ENCODE measurements at places on chromosomes 5 and 9.

- DNase-seq: no peak
Measured at GRCh38 chr9:4146293-4146692, 153.6 kb downstream of the GLIS3 start.

- DNase-seq: peak; percentile 68
Measured at GRCh38 chr5:57539281-57539701, 56.7 kb upstream of the ACTBL2 start.

DNA sequence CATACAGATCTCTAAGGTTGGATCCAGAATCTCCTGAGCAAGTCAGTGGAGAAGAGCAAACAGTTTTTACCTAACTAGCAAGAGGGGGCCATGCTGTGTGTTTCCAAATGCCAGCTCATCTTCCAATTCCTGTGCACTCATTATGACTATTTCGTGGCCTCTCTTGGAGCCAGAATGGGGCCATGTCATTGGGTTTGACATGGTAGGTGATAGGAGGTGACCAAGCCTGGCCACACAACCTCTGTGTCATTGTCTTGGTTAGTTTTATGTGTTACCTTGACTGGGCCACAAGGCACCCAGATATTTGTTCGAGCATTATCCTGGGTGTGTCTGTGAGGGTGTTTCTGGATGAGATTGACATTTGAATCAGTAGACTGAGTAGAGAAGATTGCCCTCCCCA lies 206.2 kb downstream of the HSPA4 start:
- no peak for DNase-seq

DNA sequence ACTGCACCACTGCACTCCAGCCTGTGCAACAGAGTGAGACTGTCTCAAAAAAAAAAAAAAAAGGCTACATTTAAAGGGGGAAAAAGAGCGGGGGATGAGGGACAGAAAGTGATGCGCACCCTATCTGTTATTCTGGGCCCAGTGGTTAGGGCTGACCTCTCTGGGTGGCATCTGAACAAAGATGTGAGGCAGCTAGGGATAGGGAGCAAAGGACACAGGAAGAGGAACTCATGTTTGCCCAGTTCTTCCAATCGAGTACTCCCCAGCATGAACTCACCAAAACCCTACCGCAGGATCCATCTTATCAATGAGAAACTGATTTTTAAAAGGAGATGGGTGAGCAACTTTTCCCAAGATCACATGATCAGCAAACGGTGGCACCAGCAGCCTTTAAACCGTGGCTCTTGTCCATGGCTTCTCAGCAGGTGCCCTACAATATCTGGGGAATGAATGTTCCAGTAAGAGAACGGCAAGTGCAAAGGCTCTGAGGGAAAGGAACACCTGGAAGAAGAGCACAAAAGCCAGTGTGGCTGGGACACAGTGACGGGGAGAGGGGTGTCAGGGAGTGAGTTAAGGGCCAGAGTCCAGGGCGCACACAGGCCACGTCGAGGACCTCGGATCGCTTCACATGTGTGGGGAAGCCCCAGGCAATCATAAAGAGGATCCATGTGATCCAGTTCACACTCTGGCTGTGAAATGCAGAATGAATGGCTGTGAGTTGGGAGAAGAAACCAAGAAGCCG lies 22.0 kb downstream of the RAPGEF1 start:
- no peak for DNase-seq

GRCh38 chr9:90839183-90839728 lies 37.6 kb downstream of the SYK start:
- no peak for DNase-seq

DNA sequence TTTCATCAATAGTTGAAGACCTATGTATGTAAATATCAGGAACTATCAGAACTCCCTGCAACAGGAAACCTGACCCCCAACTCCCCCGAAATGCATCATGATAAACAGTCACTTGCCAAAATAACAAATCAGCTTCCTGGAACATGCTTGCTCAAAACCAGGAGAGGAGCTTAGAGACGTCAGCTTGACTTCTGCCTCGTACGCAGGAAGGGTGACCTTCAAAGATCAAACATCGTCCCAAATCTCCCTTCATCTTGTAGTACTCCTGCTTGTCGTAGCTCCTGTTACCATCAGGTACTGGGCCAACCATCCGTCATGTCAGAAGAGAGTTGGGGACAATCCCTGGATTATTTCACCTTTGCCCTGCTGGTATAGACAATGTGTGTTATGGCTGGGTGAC lies 396.1 kb downstream of the GADD45G start:
- DNase-seq: no peak

- peak; percentile 56 for DNase-seq
Measured at GRCh38 chr5:97266576-97266975, 83.5 kb upstream of the RIOK2 start.

- DNase-seq: no peak
Measured at GRCh38 chr5:141101059-141101458, 786 bp downstream of the PCDHB3 start.

- no peak for DNase-seq
Measured at GRCh38 chr5:174817610-174818009, 93.2 kb downstream of the MSX2 start.

GRCh38 chr5:55303238-55303690 lies 4.2 kb downstream of the DHX29 start:
- peak; percentile 95 for DNase-seq
